Left lung (tissue), 14 donors: ENCODE measurements at places on chromosomes 12 and 14. TPM values are rescaled to one million over a fixed set of nuclear protein-coding genes. Genes with fewer than 3 reads are reported as not detected.

The PALS1 gene
- polyA plus RNA-seq, result 29.9 TPM

DNA sequence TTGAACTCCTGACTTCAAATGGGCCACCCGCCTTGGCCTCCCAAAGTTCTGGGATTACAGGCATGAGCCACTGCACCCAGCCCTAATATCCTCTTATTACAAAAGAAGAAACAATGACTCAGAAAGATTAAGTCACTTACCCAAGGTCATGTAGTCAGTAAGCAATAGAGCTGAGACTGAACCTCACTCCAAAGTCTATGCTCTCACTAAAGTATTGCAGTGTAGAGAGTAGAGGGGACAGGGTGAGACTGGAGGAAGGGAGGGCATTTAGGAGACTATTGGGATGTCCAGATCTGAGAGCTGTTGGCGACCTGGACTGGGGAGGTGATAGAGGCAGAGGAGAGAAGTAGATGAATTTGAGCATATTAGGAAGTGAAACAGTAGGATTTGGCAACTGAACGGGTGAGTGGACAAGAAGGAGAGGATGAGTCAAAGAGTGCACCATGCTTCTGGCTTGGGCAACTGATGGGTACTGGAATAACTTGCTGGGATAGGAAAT is 11.8 kb downstream of the P2RX7 start:
- DNase-seq, result no peak

GRCh38 chr12:20196767-20197166 is 171.6 kb upstream of the PDE3A start:
- no peak for DNase-seq

DNA sequence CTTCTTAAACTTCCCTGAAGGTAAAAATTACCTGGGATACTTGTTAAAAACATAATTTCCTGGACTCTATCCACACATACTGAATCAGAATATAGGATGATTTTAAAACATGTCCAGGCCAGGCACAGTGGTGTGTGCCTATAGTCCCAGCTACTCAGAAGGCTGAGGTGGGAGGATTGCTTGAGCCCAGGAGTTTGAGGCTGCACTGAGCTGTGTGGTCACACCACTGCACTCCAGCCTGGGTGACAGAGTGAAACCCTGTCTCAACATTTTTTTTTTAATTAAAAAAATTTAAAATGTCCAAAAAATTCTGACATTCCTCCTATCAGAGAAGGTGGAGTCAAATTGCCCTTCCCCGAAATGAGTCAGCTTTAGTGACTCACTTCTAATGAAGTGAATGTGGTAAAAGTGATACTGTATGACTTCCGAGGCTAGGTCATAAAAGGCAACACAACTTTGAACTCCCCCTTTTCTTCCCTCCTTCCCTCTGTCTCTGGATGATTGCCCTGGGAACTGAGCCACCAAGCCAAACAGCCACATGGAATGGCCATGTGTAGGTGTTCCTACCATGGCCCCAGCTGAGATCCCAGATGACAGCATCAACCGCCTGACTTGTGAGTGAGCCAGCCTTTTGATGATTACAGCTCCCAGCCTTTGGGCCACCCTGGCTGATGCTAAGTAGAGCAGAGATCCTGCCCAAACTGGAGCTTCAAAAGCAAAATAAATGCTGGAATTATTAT is 36.3 kb downstream of the LIMA1 start:
- no peak for DNase-seq

The PLBD1 gene
- 26.3 TPM for polyA plus RNA-seq

DNA sequence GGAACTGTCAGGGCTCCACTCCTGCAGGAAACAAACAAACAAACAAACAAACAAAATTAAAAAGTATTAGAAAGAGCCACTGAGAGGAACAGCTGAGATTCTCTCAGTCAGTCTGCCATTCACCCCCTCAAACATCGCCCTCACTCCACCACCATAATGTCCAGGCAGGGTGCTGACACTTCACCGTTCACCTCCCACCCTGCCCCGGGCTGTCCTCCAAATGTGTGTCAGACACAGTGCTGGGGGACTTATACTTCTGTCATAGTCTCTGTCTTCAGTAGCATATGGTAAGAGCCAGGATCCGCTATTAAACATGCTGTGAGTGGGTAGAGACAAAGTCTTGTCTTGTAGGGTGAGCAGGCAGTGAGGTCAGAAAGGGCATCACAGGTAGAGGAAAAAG is 28.3 kb downstream of the KRT18 start:
- DNase-seq, result no peak

DNA sequence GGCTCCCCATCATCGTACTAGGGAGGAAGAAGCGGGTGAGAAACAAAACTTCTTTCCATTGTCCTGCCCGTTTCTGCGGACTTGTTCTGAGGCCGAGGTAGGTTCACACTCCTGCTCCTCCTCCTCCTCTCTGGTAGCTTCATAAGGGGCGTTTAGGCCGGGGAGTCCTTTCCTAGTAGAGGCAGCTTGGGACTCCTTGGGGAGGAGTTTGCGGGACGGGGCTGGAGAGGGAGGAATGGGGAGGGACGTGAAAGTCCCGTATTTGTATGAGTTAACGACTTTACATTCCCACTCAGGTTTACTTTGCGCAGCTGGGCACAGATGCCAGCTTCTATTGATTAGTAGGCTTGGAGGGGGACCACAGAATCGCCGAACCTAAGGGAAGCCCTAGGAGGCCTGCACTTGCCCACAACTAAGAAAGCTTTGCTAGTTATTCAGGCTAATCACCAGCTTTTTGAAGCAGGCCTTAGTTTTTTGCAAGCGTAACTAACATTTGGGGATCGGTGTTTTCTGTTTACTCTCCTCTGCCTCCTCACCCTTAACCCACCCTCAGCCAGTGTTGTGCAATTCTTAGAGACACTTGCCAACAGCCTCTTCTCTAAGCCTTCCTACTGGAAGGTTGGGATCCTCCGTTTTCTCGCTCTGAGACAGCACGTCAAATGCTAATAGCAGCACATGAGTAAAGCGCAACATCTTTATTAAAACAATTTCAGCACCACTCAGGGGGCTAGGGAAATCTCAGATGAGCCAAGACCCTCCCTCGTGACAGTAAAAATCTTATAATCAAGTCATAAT is 499 bp downstream of the RNASE4 start:
- DNase-seq, result peak; percentile 48

- DNase-seq, result no peak
Measured at GRCh38 chr14:33668066-33668465, 282.8 kb downstream of the EGLN3 start.

GRCh38 chr12:16458521-16459078 is 111.2 kb downstream of the MGST1 start:
- DNase-seq, result no peak
